ENCODE measurements at places on chromosomes 11 and 22.

DNA sequence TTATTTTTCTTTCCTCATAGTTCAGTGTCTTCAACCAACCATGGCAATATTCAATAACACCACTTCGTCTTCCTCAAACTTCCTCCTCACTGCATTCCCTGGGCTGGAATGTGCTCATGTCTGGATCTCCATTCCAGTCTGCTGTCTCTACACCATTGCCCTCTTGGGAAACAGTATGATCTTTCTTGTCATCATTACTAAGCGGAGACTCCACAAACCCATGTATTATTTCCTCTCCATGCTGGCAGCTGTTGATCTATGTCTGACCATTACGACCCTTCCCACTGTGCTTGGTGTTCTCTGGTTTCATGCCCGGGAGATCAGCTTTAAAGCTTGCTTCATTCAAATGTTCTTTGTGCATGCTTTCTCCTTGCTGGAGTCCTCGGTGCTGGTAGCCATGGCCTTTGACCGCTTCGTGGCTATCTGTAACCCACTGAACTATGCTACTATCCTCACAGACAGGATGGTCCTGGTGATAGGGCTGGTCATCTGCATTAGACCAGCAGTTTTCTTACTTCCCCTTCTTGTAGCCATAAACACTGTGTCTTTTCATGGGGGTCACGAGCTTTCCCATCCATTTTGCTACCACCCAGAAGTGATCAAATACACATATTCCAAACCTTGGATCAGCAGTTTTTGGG, at the start of gene OR51T1:
TSS of gene OR51T1 (plus strand) at position 41 of the 641 bp plus-strand sequence. CDS start at position 41, 0 bp downstream.
- DNase-seq, result no peak

GRCh38 chr11:625636-626268, 997 bp upstream of the CDHR5 start:
- DNase-seq, result no peak

GRCh38 chr11:71311176-71311925, 59.0 kb upstream of the SHANK2 start:
- no peak for DNase-seq

DNA sequence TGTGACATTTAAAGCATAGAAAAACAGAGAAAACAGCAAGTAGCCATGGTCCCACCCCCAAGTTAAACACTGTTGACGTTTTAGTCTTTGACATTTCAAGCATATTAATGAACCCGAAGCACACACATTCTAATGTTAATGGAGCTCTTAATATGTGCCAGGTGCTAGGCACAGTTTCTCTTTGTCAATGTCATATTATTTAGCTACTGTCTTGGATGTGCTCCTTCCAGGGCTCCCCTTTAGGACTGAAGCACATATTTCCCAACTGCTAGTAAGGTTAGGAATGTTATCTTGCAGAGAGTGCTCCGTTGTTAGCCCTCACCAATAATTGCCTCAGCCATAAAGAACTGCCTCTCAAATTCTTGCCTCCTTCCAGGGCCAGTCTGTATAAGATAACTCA, 716.6 kb upstream of the TENM4 start:
- no peak for DNase-seq

DNA sequence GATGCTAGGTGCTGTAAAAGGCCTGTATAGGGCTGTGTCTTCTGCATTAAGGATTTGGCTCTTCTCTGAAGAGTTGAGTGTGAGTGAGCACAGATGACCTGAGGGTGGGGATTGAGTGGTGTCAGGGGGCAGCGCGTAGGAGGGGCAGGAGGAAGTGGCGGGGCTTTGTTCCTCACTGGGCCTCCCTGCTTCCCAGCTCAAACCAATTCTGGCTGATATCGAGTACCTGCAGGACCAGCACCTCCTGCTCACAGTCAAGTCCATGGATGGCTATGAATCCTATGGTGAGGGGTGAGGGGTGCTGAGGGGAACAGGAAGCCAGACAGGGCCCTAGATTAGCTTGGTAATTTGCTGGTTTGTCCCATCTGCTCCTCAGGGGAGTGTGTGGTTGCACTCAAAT, 9.1 kb downstream of the PHOX2A start:
- no peak for DNase-seq

GRCh38 chr11:12110714-12111548, 541 bp downstream of the MICAL2 start:
- DNase-seq, result peak; percentile 64

DNA sequence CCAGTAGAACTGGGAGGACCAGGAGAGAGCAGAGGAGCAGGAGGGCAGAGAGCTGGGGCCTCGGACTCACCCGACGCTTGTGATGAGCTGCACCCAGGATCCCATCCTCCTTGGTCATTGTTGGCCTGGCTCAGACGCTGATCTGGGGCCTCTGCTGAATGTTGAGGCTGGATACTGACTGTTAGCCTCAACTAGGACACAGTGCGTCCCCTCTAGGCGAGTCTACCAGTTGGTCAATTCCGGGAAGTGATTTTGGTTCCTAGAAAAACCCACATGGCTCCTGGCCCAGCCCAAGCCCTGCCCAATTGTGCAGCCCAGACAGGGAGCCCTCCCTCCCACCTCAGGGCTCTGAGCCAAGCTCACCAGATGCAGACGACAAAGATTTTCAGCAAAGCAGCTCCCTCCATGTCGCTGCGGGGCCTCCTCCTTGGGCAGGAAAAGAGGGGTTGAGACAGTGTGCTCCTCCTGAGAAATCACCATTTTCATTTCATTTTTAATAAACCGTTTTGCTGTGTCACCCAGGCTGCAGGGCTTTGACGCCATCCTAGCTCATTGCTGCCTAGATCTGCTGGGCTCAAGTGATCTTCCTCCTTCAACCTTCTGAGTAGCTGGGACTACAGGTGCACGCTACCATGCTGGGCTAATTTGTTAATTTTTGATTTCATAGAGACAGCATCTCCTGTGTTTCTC, at the start of gene APOL4:
TSS of gene APOL4 (minus strand) at position 180 of the 690 bp plus-strand sequence. CDS start at position 105, 75 bp downstream.
- no peak for DNase-seq

- no peak for DNase-seq
Measured at GRCh38 chr11:20025332-20025840, 134.9 kb downstream of the DBX1 start.

All from CD8-positive, alpha-beta memory T cell (primary cell).